ENCODE measurements at places on chromosomes 5 and 9.
A peak's percentile ranks its signal among the peaks of the same experiment; 100 is the strongest.

GRCh38 chr5:56004874-56005273 lies 10.1 kb upstream of the IL6ST start:
- DNase-seq: no peak

- DNase-seq: no peak
Observed at GRCh38 chr5:14062178-14062577, 81.0 kb upstream of the TRIO start.

- peak; percentile 53 for DNase-seq
Observed at GRCh38 chr9:128723352-128723865, 518 bp downstream of the ZDHHC12 start.

DNA sequence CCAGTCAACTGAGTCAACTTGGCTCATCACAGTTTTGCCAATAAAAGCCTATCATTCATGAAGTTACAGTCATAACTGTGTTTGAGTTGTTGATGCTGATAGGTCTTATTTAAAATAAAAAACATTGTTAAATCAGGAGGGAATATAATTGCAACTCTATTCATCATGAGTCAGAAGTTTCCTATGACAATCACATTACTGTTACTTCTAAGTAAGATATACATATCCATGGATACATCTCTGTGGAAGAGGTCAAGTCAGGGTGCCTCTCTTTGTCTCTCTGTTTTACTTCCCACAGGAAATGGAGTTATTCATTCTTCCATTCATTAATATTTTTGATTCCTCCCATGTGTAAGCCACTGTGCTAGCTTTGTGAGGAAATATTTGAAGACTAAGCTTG lies 2015.4 kb upstream of the WWC1 start:
- no peak for DNase-seq

DNA sequence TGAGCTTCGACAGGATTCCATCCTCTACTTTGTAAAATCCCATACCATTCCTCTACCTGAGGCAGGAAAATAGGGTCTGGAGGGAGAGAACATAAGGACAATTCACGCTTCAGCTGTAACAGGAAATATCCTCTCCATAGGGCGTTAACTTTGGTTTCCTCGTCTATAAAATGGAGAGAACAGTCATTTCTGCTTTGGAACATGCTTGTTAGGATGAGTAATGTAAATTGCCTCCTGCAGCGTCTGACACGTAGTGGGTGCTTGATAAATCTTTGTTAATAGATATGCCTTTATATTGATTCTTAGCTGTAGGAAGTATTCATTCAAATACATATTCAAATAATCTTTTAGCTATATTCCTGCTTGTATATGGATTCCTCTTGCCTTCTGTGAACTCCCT lies 711 bp upstream of the SUB1 start:
- no peak for DNase-seq

GRCh38 chr5:54845567-54845941 lies 139.8 kb downstream of the ESM1 start:
- DNase-seq: peak; percentile 32

- no peak for DNase-seq
Observed at GRCh38 chr5:166639151-166639550, 1652.3 kb upstream of the WWC1 start.

GRCh38 chr9:90299968-90300367 lies 342.7 kb downstream of the DIRAS2 start:
- DNase-seq: no peak

GRCh38 chr9:110104261-110104809 lies 103.6 kb downstream of the C9orf152 start:
- no peak for DNase-seq

- DNase-seq: peak; percentile 20
Observed at GRCh38 chr5:122492675-122493074, 180.6 kb downstream of the SNCAIP start.

- DNase-seq: no peak
Observed at GRCh38 chr5:15889001-15889400, 290.6 kb downstream of the MARCHF11 start.

- DNase-seq: peak; percentile 64
Observed at GRCh38 chr9:75889977-75890471, 449 bp upstream of the PCSK5 start.

DNA sequence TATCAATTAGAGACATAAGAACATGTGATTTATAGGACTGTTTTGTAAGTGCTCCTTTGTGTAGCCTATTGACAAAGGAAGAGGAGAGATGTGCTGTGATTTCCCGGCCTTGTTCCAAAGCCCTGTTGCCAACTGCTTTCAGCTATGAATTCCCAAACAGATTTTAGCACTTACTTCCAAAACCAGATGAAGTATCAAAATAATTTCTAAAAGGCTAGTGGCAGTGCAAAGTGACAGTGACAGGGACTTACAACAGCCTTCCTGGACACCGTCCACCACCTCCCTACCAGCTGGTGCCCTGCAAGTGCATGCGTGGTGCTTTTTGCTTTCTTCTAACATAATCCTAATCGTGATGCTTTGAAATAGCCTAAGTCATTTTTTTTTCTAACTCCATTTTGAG lies 254.1 kb upstream of the ACTBL2 start:
- DNase-seq: no peak

- no peak for DNase-seq
Observed at GRCh38 chr5:153792305-153792704, 246.4 kb downstream of the FAM114A2 start.

- no peak for DNase-seq
Observed at GRCh38 chr9:121711281-121711680, 59.8 kb downstream of the DAB2IP start.

DNA sequence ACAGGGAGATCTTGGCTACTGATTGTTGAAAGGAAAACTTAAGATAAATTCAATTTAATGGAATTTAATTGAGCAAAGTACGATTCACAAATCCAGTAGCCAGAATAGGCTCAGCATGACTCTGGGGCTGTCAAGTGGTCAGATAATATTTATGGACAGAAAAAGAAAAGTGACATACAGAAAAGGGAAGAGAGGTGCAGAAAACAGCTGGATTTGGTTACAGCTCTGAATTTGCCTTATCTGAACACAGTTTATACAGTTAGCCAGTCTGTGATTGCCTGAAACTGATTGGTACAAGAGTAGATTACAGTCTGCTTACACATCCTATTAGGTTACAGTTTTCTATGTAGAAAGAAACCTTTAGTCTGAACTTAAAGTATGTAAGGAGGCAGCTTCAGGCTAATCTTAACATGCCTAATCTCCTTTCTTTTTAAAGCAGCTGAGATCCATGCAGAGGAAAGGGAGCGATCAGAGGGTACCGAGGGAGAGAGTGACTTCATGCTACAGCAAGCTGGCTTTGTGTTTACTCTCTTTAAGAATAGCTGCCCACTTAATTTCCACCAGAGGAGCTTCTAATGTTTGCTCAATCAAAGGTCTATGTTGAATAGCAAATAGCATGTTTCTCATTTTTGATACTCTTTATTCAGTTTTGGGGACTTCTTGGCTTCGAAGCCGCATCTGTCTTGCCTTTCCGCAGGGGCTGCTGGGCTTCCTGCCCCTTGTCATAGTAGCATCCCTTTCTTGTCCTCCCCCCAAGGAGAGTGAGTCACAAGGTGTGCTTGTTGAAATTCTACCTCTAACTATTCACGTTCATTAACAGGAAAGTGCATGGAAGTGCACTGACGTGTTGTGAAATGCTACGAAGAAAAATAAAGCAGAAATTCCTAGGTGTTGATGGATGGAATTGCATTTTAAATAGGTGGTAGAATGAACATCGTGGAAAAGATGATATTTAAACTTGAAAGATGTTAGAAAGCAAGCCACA lies 761.2 kb downstream of the TAF11L14 start:
- DNase-seq: peak; percentile 30

DNA sequence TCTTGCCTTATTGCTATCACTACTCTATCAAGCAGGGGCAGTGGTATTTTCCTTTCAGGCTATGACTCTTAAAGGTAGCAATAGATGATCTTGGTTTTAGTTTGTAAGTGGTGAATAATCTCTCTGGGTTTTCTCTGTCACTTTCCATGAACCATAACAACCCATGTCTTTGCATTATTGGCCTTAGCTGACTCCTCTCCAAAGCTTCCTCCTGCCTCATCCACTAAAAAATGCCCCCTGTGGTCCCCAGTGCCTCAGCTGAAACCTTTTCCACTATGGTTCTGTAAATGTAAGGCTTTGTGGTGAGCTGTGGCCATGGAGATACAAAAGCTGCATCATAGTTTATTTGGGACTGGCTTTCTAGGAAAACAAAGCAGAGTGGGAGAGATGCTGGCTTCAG lies 128.8 kb downstream of the GPBP1 start:
- DNase-seq: no peak

GRCh38 chr9:125931211-125931610 lies 184.0 kb downstream of the PBX3 start:
- no peak for DNase-seq

- DNase-seq: peak; percentile 57
Observed at GRCh38 chr9:125472926-125473701, 211.5 kb downstream of the GAPVD1 start.

- no peak for DNase-seq
Observed at GRCh38 chr5:167614294-167615021, 677.0 kb upstream of the WWC1 start.

GRCh38 chr5:80409367-80409966 lies 1.6 kb downstream of the ZFYVE16 start:
- peak; percentile 41 for DNase-seq

DNA sequence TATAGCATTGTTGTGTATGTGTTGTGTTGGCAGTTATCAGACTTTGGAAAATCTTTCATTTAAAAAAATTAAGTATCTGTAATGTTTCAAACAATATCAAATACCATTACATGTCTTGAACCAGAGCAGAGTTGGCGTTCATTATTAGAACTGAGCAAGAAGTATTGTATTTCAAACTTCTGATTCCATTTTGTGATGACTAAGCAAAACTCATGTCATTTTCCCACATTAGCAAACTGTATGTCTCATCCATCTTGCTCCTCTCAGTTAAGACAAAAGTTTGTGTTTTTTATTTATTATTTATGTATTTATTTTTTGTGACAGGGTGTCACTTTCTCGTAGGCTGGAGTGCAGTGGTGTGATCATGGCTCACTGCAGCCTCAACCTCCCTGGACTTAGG lies 4.6 kb upstream of the RASEF start:
- no peak for DNase-seq

DNA sequence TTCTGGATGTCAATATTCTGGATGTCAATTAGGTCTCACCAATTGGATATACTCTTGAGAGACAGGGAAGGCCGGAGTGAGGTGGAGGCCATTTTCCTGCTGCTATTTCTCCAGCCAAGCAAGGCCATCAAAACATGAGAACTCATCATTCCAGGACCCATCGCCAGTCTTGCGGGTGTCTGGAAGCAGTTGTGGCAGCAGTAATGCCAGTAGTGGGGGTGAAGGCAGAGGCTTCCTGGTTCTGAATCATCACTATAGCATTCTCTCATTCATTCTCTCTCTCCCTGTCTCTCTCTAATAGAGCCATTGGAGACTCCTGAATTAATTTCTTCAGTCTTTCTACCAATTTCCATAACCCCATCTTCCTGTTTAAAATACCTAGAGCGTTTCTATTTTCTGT lies 71.8 kb downstream of the EGFLAM start:
- DNase-seq: no peak

DNA sequence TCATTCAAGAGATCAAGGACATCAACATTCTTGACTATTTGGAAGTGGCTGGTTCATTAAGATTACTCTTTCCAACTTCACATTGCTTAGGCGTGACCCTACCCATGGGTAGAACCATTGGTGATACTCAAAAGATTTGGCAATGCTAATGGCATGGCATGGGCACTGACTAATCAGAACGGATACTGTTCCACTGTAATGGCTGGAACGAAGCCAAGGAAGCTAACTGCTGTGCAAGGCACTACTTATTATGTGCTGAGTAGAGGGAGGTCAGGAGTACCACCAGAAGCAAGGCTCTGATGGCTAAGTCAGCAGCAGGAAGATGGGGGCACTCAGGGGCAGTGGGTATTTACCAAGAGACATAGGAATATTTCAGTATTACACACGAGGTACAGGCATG lies 31.9 kb downstream of the GNA14 start:
- DNase-seq: no peak

DNA sequence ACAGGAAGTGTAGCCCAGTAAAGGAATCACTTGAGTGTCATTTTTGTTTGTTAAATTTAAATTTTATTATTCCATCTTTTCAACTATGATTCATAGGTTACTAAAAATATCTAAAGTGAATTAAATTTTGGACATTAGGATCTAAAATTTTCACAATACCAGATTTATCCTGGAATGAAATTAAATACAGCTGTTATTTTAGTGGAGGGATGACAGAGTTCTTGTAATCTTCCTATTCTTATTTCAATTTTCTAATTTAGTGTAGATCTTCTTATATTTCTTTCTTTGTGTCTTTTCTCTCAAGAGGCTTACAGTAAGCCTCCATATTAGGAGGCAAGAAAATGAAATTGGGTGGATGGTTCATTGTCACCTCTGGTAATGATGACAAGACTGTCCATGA lies 167.9 kb upstream of the TNC start:
- no peak for DNase-seq

DNA sequence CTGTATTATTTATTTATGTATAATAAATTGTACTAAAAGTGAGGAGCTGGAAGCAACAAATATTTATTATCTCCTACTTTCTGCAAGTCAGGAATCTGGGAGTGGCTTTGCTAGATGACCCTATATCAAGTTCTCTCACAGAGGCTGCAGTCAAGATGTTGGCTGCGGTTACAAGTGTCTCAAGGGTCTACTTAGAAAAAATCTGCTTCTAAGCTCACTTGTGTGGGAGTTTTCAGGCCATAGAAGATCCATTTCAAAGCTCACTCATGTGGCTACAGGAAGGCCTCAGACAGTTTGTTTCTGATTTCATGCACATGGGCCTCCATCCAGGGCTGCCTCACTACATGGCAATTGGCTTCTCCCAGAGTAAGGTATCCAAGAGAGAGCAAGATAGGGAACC lies 551.1 kb downstream of the CAAP1 start:
- no peak for DNase-seq

DNA sequence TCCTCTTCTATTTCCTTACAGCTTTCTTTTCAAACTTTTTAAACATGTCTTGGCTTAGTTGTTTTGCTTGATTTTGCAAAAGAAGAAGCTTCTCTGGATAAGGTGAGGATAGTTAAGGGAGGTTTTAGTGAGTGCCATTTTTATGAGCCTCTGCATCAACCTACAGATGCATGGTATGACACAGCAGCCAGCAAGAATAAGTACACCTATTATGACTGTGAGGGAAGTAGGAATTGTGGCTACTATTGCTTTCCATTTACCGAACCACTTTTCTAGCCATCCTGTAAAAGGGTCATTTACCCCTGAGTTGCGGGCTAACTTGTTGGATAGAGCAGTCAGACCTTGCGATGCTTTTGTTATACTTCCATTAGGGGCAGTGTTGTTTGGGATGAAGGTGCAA lies 7.0 kb upstream of the TUT7 start:
- DNase-seq: no peak

GRCh38 chr5:158324236-158324635 lies 465.3 kb upstream of the CLINT1 start:
- no peak for DNase-seq

DNA sequence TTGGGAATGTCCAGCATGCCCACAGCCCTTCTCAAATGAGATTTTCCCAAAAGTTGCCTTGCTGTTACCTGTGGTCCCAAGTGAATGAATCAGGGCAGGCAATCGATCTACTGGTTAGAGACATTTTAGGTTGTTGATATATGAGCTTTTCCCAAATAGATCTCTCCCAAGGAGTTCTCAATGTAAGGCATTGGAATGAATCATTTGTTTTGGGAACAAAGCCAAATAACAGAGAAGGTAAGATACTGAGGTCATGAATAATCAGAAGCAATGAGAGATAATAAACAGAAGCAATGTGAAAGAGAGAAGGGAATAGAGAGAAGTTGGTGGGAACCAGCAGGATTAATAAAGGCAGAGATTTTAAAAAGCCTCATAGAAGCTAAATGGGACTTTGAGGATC lies 93.6 kb upstream of the FER start:
- no peak for DNase-seq

GRCh38 chr5:80159133-80159815 lies 96.6 kb downstream of the SERINC5 start:
- no peak for DNase-seq

Data from OCI-M1 (cell line).